ENCODE measurements at places on chromosomes 1 and 21.

DNA sequence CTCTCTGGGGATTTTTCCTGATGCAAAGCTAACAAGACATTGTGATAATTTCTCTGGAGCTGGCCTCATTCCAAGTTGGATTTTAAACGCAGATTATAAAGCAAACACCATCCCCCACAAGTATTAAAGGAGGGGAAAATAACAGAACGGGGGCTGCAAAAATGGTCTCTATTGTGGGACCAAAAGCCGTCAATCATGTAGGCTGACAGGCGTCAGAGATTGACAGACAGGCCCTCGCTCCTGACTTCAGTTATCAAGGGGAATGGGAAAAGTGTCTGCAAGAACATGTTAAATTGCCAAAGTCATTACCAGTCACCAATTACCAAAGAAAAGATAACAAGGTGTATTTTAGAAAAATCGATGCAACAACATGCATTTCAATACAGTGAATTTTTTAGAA lies 307.4 kb upstream of the POU3F1 start:
- DNase-seq = no peak

DNA sequence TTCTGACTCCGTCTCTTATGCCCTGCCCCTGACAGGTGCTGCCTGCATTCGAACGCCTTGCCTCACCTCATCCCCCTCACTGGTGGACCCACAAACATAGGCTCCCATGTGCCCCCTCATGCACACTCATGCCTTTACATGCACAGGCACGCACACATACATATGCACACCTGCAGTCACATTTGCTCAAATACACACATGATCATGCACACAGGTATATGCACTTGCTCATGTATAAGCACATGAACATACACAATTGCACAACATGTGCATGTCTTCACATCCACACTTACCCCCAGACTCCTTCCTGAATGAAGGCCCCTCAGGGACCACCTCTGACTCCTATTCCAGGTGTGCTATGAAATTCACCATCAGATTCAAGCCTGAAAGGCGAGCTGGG lies 506.9 kb downstream of the PTPRU start:
- DNase-seq = no peak

DNA sequence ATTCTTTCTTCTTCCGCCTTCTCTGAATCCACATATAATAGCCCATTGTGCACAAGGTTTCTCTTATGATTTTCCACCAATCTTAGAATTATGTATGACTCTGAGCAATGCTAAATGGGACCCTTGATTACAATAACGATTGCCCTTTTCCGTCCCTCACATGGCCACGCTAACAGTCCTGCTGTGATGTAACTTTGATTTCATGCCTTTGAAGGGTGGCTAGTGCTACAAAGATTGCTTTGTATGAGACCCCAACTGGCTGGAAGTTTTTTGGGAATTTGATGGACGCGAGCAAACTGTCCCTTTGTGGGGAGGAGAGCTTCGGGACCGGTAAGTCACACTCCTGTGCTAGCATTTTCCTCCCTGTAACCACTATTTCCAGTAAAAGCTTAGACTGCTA lies 45.3 kb downstream of the PGM1 start:
- no peak for DNase-seq

GRCh38 chr1:67575861-67576260 lies 109.1 kb upstream of the GADD45A start:
- DNase-seq = no peak

- no peak for DNase-seq
These were observed 150.5 kb downstream of the NTMT2 start for GRCh38 chr1:170296211-170296610.

- DNase-seq = no peak
These were observed 24.5 kb downstream of the RAB7B start for GRCh38 chr1:205978676-205979075.

- no peak for DNase-seq
These were observed 7.4 kb upstream of the MIXL1 start for GRCh38 chr1:226216056-226216455.

DNA sequence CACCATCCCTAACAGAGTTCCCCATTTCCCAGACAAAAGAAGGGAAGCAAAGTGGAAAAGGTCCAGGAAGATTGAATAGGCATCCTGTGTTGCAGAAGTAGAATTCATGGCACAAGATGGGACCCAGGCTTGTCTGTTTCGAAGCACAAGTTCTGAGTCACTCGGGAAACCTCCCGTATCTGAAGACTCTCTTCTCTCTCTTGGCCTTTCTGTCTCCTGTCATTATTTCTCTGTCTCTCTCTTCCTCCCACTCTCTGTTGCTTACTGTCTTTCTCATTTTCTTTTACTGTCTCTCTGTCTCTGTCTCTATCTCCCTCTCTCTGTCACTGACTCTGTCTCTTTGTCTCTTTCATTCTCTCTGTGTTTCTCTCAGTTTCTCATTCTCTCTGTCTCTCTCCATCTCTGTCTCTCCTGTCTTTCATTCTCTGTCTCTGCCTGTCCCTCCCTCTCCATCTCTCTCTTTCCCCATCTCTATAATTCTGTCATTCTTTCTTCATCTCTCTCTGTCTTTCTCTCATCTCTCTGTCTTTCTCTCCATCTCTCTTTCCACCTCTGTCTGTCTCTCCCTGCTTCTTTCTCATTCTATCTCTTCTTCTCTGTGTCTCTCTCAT lies 23.7 kb downstream of the RNF187 start:
- no peak for DNase-seq

- DNase-seq = no peak
These were observed 10.2 kb upstream of the NAV1 start for GRCh38 chr1:201528631-201529252.

GRCh38 chr1:111176678-111177077 lies 23.8 kb downstream of the DENND2D start:
- no peak for DNase-seq

DNA sequence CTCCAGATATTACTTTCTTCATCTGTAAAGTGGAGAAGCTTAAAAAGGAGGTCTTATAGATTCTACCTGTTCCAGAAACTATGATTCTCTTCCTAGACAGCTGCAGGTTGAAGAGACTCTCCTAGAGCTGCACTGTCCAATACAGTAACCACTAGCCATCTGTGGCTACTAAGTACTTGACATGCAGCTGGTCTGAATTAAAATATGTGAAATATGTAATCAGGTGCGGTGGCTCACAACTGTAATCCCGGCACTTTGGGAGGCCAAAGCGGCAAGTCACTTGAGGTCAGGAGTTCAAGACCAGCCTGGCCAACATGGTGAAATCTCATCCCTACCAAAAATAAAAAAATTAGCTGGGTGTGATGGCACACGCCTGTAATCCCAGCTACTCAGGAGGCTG lies 15.8 kb downstream of the APP start:
- no peak for DNase-seq

DNA sequence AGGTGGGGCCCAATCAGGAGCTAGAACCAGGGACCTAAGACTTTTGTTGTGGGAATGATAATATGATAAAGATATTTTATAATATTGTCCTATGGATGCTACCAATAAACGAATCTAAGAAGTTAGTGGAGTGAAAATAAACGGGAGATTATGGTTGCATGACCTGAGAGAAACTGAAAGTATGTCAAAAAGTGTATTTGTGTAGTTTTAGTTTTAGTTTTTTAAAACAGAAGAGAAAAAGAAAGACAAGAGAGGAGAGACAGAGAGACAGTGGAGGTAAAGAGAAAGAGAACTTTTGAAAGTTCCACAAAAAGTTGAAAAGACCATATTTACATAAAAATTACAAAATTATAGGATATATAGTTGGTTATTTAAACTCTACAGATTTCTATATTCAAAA lies 64.1 kb upstream of the TMPRSS15 start:
- DNase-seq = no peak
